ENCODE measurements at places on chromosomes 13 and 19.

DNA sequence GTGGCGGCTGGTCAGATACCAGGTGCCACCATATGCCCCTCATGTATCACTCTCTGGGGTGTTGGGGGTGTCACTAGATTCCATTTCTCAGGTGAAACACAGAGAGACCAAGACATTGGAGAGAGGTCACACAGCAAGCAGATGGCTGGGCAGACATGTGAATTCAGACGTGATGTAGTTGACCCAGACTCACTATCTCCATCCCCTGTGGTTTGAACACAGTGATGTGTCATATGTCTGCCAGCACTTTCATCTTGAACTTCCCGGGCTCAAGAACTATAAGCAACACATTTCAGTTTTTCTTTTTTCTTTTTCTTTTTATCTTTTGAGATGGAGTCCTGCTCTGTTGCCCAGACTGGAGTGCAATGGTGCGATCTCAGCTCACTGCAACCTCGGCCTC, 16.1 kb upstream of the UPF1 start:
- DNase-seq, result no peak

- peak; percentile 57 for DNase-seq
Observed at GRCh38 chr13:97018029-97018819, 23.9 kb upstream of the OXGR1 start.

DNA sequence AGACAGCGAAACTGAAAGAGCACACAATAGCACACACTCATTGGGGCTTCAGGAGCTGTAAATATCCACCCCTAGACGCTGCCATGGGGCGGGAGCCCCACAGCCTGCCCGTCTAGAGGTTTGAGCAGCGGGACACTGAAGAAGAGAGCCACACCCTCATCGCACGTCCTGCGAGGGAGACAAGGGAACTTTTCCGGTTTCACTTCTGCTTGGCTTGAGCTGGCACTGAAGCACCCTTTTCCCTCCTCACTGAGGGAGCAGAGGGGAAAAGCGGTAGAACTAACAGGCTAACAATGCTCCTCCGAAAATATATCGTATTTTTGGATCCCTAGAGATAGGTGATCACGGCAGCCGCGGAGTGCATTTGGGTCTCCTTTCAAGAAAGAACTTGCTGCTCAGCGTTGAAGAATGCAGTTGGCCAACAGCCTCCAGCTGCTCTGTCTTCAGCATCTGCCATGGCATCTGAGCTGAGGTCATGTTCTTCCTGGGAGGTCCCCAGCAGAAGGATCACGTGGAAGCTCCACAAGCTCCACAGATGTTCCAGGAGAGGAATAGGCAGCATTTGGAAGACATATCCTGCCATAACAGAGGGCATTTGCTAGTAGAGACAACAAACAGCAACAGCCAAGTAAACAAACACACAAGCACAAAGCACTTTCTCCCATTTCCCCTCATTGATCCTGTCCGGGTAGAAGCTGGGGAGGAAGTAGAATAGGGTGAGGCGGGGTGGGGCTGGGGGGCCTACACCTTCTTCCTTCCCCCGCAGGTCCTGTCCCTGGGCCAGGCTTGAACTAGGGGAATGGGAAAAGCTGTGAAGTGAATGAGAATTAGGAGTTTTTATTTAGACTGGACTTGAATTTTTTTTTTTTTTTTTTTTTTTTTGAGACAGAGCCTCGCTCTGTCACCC, 44.8 kb upstream of the ALOX5AP start:
- no peak for DNase-seq

DNA sequence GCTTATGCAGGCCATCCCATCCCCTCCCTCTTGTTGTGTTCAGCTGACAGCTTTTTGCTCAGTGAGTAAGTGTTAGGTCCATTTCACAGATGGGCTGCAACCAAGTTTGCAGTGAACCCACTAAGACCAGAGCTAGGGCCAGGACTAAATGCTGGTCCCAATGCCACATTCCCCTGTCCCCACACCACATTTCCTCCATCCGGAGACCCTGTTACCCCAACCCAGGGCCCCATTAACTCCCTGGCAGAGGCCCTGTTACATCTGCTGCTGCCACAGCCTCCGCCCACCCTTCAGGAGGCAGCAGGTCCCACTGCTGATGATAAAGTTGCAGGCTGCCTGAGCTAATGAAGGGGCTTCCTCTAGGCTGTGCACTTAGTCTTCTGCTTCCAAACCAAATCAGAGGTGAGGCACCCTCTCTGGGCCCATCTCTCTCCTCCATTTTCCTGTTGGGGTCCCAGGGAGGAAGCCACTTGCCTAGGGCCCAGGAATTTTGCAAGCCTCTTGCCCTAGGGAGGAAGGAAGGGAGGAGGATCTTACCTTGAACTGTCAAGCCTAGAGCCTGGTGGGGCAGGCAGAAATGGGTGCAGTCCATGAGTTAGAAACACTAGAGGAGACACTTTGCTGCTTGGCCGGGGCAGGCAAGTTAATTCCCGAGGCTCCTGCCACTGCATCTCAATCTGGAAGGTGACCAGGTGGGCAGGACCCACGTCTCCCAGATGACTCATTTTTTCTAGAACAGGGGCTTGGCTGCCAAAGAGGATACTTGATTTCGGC, 3.4 kb upstream of the USF2 start:
- no peak for DNase-seq
